ENCODE measurements at places on chromosomes 5 and 9.

DNA sequence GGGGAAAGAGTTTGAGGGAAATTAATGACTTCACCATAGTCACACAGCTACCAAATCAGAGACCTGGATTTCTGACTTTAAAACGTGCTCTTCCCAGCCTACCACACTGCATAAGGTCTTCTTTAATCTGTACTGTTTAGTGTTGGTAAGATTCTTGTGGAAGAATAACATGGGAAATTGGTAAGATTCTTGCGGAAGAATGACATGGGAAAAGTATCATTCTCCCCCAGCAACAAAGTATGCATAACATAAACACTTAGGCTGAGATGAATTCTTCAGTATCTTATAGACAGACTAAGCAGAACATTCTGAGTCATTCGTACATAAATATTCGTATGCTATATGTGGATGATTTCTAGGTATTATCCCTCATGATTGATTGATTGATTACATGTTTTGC, 170.4 kb downstream of the FOCAD start:
- DNase-seq, result peak; percentile 65

GRCh38 chr9:129239946-129240490, 62.0 kb upstream of the IER5L start:
- no peak for DNase-seq

DNA sequence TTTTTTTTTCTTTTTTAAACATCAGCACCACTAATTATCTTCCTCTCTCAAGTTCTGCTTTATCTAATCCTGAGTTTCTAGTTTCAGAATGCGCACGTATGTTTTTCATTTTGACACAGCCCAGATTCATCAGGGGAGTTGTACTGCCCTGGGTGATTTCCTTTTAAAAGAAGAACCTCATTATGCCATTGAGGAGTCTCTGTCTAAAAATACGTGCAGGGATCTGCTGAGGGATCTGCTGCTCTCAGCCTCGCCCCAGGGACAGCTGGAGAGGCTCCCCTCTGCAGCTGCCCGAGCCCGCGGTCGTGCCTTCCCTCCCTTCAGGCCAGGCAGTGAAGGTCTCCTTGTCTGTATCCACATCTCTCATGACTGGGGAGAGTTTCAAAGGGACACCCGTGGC, 273.1 kb downstream of the ARHGEF28 start:
- no peak for DNase-seq

DNA sequence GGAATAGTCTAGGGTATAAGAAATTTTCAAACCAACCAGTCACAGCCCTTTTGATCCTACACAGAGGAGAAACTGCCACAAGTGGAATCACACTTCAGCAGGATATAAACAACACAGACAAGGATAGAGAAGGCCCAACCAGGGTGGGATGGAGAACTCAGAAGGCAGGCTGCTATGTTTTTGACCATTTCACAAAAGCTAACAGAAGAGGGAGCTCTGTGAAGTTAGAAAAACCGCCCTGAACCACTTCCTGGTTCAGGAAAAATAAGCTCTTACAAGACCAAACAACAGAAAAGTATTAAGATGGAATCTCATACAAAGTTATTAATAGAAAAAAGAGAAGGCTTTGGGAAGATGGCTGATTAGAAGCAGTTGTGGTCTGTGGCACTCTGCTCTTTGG, 960 bp upstream of the IFNB1 start:
- DNase-seq, result no peak

DNA sequence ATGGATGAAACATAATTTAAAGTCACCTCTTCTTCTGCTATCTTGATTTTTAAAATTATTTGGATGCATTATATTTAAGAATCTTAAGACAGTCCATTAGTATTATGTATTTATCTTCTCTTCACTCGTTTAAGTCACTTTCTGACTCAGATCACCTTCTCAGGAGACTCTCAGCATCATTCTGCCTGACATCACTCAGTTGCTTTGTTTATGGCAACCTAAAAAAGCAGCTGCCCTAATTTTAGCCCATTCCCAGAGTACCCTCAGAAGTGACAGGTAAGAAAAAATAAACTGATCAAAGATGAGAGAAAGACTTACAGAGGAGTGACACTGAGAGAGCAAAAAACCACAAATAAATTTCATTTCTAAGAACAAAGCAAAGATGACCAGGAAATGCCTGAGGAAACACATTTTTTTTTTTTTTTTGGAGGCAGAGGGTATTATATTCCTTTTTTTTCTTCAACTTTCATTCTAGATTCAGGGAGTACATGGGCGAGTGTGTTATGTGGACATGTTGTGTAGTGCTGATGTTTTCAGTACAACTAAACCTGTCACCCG, 140.5 kb downstream of the MUSK start:
- DNase-seq, result no peak

GRCh38 chr9:120396931-120397330, 183.0 kb downstream of the CDK5RAP2 start:
- DNase-seq, result no peak

GRCh38 chr5:176883700-176884570, 15.2 kb downstream of the HK3 start:
- no peak for DNase-seq

DNA sequence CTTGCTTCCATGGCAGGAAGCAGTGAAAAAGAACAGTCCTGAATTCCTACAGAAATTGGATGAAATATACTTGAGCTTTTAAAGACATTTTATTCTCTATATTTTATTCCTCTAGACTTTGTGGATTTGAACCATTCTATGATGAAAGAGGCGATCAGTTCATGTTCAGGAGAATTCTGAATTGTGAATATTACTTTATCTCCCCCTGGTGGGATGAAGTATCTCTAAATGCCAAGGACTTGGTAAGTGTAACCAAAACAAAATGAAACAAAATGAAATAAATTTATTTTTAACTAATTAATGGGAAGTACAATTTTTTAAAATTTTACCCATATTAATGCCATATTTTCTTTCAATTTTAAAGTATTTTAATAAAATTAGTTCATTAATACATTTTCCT, 34.1 kb downstream of the STARD4 start:
- no peak for DNase-seq

- no peak for DNase-seq
Observed at GRCh38 chr9:7259544-7260241, 501.9 kb downstream of the KDM4C start.

GRCh38 chr9:85163825-85164224, 494.3 kb downstream of the NTRK2 start:
- no peak for DNase-seq

- DNase-seq, result no peak
Observed at GRCh38 chr5:145220481-145220880, 614.7 kb downstream of the PRELID2 start.

- no peak for DNase-seq
Observed at GRCh38 chr9:94144394-94144793, 60.1 kb downstream of the PTPDC1 start.

DNA sequence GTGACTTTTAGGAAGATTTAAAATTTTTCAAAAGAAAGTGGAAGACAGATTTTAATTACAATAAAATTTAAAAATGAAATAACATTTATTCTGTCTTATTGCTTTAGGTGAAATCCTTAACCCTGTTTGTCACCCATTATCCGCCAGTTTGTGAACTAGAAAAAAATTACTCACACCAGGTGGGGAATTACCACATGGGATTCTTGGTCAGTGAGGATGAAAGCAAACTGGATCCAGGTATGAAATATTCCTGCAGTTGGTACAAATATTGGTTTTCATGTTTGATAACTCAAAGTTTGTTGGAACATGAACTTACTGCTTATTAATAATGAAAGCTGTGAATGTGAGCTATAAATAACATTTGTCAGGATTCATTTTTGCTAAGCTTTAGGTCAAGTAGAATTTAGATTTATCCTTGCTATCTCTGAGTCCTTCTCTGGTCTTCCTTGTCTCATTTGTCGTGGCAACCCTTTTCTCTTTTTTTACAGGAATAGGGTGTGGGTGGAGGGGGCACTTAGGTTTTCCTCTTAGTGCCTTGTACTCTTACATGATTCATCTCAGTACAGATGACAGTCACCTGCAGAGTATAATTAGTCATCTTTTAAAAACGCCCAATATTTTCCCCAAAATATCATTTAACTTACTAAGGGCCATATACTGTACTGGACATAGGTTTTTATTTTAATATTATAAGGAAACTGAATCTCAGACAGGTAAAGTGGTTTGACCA, 95.3 kb upstream of the RASGRF2 start:
- no peak for DNase-seq

DNA sequence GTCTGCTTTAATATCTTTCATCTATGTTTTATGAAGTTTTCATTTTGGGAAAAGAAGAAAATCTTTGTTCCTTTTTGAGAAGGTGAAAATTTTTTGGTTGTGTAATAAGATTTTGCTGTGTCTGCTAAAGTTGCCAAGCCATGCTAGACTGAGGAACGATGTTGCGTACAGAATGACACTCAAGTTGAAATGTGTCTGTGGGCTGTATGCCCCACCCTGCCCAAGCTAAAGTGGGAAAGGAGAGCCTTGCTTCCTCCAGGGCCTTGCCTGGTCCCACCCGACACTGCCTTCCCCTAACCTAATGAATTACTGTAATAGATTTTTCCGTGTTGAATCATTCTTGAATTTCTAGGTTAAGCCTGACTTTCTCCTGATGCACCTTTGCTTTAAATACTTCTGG, 2.5 kb downstream of the PCAT7 start:
- DNase-seq, result no peak

GRCh38 chr9:99947395-99947794, 40.9 kb downstream of the STX17 start:
- no peak for DNase-seq
